Stimulated activated CD8-positive, alpha-beta memory T cell treated with anti-CD3 and anti-CD28 coated beads, Interleukin-7, amount 100 ng/mL, for 1 hour (primary cell): ENCODE measurements at places on chromosomes 5 and 9.

DNA sequence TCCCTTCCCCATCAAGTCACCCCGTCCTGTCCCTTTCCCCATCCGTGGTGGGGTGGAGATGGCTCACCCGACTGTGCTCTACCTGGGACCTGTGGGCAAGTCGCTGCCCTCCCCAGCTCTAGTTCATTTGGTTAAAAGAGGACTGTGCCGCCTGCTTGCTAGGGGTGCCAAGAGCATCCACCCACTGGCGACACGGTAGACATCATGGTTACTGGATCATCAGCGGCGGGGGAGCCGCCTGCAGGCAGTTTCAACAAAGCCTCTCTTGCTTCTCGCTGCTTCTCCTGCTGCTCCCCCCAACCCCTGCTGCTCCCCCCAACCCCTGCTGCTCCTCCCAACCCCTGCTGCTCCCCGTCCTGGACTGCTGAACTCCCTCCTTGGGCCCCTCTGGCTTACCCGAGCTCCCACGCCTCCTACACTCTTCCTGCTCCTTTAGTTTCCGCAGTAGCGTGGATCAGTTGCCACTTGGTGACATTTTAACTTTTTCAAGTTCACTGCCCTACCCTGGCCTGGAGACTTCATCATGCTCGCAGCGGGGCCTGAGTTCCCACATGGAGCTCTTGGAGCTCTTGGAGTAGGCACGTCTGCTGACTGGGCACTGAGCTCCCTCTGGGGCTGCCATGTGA, 22.0 kb upstream of the SCGB3A1 start:
- no peak for DNase-seq

DNA sequence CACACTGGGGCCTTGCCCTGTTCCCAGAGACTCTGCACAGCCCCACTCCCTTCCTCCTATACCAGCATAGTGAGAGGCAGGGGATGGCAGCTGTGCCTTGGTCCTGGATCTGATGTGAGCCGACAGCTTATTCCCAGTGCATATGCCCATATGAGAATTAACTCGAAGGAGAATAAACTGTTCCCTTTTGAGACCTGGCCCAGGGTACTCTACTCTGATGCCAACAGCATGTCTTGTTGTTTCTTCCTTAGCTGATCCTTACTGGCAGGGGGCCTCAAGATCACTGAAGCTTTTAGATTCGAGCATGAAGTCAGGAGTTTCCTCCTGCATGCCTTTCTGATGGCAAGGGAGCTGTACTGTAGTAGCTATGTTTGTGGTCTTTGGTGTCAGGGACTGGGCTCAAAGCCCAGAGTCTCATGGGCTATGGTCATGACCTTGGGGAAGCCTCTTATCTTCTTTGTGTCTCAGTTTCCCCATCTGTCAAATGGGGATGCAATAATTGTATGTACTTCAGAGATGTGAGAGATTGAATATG, 57.1 kb downstream of the DOCK2 start:
- no peak for DNase-seq

DNA sequence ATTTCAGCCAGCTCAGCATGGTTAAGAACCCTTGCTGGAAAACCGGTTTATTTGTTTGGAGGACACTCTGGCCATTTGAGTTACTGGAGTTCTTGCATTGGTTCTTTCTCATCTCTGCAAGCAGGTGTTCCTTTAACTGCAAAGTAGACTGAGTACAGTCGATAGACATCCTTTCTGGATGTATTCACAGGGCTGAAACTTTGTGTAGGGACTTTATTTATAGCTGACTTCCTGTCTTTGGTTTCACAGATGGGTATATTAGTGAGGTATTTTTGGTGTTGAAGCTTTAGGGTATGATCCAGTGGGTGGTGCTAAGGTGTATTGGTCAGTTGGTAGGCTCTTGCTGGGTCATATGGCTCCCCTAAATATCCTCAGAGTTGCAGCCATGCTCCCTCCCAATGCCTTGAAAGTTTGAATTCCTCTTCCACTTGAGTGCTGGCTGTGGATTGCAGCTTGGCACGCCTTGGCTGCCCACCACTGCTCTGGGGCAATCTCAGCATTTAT, 666.0 kb upstream of the COX7C start:
- DNase-seq = no peak

DNA sequence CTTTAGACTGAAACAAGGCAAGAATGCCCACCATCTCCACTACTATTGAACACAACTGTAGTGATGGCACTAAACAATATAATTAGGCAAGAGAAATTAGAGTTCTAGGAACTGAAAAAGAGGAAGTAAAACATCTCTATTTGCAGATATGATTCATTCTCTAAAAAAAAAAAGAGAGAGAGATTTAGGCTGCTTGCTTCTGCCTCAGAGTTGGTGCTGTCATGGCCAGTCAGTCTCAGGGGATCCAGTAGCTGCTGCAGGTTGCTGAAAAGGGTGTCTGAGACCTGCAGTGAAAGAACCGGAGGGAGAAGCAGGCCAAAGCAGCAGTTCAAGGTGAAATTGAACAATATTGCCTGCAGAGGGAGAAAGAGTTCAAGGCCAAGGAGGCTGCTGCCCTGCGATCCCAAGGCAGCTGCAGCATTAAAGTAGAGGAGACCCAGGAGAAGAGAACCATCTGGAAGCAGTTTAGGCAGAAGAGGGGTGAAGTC, 72.5 kb downstream of the AP3B1 start:
- DNase-seq = no peak

DNA sequence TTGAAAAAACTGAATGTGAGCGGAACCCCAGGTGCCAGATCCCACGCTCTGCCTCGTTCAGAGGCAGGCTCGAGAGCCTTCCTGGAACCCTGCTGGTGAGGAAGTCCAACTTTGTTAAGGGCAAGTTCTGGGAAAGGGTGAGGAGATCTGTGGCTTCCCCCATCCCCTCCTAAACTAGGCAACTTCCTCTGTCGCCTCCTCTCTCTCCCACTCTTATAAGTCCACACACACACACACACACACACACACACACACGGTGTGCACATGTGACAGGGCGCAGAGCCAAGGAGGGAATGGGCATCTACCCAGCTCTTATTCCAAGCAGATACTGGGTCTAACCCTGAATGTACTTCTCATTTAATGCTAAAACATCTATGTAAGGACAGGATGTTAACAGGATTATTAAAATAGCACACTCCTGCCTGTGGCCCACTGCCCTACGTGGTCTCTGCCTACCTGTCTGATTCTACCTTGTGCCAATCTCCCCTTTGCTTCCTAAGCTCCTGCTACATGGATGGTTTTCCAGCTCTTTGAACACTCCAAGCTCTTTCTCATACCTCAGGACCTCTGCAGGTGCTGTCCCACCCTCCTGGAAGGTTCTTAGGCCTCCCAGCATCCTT, 72.4 kb upstream of the FBXW11 start:
- DNase-seq = no peak

DNA sequence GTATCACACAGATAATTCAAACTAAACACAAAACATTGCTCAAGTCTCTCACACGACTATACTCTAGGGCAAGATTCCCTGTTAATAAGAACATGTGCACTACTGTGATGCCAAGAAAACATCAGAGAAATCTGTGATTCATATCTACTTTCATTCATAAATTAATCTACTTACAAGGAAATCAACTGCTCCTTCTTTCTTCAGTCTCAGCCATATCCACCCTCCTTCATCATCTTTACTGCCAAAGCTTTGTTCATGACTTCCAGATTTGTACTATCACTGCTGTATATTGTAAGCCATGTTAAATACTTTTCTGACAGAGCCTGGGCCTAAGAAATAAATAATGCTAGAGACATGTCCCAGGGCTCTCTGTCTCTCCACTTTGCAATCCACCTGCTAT, 35.1 kb downstream of the CTNNAL1 start:
- DNase-seq = no peak

GRCh38 chr5:3194684-3195083, 400.9 kb upstream of the IRX1 start:
- DNase-seq = no peak

GRCh38 chr9:80699511-80699998, 989.8 kb downstream of the TLE1 start:
- no peak for DNase-seq

DNA sequence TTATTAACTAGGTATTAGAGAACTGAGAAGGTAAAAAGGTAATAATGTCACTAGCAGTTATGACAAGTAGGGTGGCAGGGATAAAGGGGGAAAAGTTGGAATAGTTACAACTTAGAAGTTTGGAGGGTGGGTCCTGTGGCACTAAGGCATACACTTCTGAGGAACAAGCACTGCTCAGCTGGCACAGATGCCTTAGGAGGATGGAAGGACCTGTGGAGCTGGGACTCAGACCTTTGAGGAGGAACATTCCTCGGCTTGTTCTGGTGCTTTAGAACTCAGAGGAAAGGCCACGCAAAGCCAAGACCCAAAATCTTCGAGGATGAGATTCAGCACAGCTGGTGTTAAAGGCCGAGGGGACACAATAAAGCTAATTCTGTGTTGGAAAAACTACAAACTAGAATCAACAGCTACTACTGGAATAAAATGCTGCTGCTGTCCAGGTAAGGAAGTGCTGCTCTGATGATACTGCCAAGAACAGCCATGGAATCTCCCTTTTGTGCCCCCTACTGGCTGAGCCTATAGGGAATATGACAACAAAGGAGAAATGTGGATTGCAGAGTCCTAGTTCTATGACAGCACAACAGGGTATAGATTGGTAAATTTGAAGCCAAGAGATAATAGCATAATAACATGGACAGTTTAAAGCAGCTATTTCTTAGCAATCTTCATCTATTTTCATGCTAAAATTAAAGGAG, 126.7 kb downstream of the SLC25A46 start:
- DNase-seq = no peak

DNA sequence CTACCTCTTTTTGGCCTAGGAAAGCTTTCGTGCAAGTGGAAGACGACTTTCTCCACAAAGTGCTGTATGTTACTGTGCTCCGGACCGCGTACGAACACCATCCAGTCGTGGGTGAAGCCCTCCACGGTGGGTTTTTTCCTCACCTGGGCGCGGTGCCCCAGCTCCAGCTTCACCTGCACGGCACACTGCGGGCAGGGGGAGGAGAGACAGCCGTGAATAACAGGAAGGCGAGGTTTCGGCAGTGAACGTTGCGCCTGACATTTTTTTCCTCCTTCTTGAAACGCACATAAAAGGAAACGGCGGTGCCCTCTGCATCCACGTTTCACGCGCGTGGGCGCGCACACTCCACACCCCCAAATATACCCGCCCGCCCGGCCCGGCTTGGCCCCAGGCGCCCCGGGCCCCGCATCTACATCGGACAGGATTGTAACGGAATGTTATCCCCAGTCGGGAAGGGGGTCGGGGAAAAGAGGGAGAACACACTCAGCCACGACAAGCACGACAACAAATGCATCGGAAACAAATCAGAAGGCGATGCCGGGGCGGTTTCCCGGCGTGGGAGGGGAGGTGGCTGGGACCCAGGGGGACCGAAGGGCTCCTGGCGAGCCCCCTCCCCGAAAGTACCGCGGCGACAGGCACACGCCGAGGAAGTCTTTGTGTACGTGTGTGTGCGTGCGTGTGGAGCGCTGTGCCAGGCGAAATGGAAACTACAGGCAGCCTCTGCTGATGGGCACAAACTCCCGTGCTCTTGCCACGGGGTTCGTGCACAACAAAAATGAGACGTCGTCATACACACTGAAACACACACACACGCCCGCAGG, 1.4 kb downstream of the MLLT3 start:
- peak; percentile 32 for DNase-seq

DNA sequence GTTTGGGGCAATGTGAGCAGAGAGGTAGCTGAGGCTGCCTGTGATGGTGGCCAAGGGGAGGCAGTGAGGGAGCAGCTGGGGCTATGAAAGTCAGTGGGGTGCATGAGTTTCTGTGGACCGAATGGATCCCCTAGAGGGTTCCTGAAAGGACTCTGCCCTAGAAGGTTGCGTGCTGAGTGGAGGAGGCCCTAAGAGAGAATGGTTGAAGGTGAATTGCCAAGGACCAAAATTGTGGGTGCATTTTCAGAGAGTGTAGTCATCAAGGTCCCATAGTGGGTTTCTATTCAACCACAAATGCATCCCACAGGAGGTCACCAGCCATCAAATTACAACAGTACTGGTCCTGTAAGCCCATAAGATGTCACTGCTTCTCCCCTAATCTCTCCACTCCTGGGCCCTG, 298.3 kb downstream of the CDK5RAP2 start:
- DNase-seq = no peak

- no peak for DNase-seq
Observed at GRCh38 chr5:129460936-129461710, 1.0 kb downstream of the ADAMTS19 start.

DNA sequence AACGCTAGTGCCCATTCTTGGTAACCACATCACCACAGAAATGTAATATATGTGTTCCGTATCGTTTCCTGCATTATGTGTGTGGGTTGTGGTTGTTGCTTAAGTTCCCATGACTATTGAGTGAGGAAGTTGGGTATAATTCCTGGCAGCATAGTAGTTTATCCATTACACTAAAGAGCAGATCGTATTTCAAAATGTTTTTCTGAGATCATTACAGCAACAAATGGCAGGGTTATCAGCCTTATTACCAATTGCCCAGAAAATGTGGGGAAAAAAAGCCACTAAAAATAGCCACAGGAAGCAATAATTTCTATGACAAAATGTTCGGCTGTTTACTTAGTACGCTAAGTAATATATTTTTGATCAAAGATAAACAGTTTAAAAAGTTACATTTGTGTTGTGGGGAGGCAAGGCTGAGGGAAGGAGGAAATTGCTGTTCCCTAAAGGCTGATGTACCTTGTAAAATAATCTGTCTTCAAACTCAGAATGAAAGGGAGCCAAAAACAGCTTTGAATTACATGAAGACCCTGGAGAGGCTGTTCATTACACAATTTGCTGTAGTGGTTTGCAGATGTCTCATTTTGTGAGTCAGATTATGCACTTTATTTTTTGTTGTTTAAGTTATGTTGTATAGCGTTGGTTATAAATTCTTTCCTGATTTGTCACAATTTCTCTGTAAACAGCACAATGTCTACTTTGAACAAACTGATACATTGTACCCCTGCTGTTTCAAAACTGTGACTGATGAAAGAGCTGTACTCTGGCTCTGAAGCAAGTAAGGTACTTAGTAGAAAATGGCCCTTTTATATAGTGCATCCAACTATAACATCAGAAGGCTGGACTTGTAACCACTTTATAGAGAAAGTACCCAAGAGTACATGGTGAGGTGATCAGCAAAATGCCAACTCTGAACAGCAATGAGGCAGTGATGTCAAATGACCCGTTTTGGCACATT, 1028.5 kb downstream of the NR2F1-AS1 start:
- DNase-seq = no peak

- DNase-seq = no peak
Observed at GRCh38 chr5:32531885-32532520, 53.4 kb upstream of the SUB1 start.

- no peak for DNase-seq
Observed at GRCh38 chr5:178589180-178590140, 733 bp downstream of the COL23A1 start.

DNA sequence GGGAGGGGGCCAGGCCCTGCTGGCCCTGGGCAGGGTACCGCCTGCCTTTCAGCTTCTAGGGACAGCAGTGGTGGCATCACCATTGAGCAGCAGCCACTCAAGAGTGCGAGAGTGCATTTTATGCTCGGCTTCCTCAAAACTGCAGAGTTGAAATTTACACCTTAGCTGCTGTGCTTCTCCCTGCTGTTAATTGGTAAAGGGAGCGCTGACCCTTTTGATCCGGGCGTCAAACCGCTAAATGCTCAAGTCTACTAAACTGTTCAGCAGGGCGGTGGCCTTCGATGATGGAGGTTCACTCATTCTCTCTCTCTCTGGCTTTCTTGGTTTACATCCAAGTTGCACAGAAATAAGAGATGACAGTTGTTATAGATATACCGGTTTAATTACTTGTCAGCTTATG, 368.6 kb upstream of the IRX2 start:
- no peak for DNase-seq

- DNase-seq = no peak
Observed at GRCh38 chr9:125854553-125855275, 107.5 kb downstream of the PBX3 start.
